GOT3 (cell line): ENCODE measurements at places on chromosomes 2 and 18.
A peak's percentile ranks its signal among the peaks of the same experiment; 100 is the strongest.

- no peak for DNase-seq
Measured at GRCh38 chr2:236932831-236933361, 152.8 kb upstream of the COPS8 start.

DNA sequence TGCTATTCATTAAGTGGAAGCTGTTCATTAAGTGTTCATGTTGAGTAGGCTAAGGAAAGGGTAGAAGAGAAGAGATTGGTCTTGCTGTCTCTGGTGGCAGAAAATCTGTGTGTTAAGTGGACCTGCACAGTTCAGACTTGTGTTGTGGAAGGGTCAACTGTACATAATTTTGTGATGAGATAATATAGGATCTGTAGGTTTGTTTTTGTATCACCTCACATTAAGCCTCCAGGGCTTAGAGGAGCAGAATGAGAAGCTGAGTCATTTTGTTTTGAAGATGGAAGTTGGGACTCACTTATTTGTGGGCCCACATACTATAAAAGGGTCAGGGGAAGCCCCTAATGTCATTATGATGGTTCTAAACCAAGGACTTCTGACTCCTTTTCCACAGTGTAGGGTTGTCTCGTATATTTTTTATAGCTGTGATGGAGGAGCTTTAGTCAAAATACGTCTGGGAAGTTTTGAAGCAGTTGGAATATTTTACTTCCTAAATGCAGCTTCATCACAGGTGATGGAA is 18.2 kb downstream of the PMS1 start:
- DNase-seq = no peak

DNA sequence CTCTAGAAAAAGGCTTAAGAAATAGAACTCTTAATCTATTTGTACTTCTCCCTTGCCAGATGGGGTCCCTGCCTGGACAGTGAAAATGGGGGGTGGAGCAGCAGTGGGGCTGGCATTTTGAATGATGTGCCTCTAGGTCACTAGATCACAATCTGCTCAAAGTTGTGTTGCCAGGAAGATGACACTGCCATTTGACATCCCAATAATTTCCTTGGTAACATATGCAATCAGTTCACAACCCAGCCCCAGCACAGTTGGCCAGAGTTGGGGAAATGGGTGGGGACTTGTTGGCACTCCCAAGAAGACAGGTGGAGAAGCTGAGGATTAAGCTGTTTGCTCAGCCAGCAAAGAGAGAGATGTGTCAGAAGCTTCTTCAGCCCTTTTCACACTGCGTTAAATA is 558.3 kb upstream of the KLHL29 start:
- no peak for DNase-seq

- DNase-seq = no peak
Measured at GRCh38 chr2:230751062-230751461, 38.4 kb downstream of the CAB39 start.

DNA sequence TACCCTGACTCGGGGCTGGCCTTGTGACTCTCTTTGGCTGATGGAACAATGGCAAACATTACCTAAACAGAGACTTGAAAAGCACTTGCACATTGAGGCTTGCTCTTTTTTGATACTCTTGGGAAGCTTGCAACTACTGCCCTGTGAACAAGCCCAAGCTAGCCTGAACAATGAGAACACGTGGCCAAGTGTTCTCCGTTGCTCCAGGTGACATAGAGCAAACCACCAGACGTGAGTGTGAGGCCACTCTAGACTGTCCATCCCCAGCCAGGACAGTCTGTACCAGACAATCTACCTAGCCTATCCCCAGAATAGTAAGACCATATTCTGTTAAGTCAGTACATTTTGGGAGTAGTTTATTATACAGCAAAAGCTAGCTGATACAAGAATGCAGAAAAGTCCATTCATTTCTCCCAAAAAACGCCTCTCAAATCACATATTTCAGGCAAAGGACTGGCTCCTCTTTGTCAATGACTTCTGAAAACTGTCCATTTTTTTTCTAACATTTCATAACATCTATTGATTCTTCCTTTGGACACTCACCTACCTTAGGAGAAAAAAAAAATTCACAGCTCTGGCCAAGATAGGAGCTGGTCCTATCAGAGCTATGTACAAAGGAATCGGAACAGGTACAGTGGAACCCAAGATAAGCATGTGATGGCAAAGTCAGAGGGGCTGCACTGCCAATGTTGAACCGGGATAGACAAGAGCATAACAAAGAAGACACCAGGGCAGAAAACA is 142.1 kb upstream of the PKDCC start:
- no peak for DNase-seq

GRCh38 chr18:74438091-74438490 is 19.0 kb downstream of the DIPK1C start:
- DNase-seq = no peak

GRCh38 chr2:122692400-122693083 is 937.1 kb downstream of the TSN start:
- no peak for DNase-seq

DNA sequence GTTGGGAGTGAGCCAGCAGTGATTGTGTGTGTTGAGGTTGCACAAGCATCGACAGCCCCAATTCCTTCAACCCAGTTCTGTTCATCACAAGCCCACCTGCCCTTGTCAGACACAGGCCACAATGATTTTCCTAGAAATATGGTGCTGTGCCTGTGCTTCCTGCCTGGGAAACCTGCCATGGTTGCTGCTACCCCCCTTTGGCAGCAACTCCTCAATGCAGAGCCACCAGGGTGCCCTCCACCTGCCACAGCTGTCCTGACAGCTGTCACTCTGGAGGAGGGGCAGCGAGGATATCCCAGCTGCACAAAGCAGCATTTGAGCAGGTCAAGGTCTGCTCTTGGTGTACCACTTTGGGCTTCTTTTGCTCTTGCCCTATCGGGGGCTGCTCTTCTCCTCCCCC is 27.1 kb downstream of the SMIM21 start:
- DNase-seq = no peak

GRCh38 chr2:67260343-67261277 is 136.5 kb upstream of the ETAA1 start:
- DNase-seq = peak; percentile 25

GRCh38 chr2:80852808-80853139 is 548.2 kb upstream of the LRRTM1 start:
- no peak for DNase-seq

GRCh38 chr18:22977847-22978701 is 44.9 kb downstream of the RBBP8 start:
- no peak for DNase-seq
